ENCODE measurements at places on chromosomes 1 and 21. TPM values are rescaled to one million over a fixed set of nuclear protein-coding genes. Genes with fewer than 3 reads are reported as not detected.

CLCA2 gene
- 0.77 TPM for total RNA-seq

DNA sequence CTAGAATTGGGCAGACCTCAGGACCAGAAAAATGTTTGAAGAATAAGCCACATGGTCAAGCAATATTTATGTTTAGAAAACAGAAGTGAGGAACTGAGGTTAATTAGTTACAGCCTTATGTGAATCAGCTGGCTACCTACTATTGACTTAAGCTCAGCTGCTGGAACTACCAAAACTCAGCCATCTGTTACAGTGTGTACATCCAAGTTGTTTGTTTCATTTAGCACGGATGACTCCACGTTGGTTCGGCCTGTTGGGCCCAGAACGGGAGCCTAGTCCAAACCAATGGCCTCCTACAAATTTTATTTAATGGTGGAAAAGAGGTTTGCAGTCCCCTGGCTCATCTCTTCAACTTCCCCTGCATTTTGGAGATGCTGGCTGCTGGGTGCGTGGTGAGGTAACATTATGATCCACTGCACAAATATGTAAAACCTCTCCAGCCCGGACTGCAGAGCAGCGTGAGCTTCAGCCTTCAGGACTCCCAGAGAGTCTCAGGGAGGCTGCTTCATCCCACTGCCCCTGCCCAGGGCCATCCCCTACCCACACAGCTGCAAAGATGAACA is 143.4 kb downstream of the ZZZ3 start:
- H3K4me1 ChIP-seq: peaks cover 42% of the 10 kb centered on the region
- H3K4me3 ChIP-seq: peak overlapping the region; percentile 19
- no peaks in the 10 kb centered on the region for H3K27me3 ChIP-seq
- peak; percentile 90 for DNase-seq

CGN gene
- 8.8 TPM for total RNA-seq

DNA sequence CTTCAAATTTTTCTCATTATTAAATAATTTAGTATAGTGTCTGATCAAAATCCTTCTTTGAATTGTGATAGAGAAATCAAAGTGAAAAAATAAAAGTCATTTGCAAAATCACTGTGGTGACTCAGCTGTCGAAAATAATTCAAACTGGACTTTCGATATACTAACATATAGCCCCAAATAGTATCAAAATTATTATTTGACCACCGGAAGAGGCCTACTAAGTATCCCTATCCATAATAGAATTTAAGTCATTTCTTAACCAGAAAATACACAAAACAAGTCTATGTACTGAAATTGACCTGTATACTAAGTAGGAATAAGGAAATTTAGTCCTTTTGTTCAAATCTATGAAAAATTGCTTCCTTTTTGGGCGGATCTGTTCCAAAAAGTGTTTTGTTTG is 180.7 kb downstream of the MRPL39 start:
- no peaks in the 10 kb centered on the region for H3K4me1 ChIP-seq
- H3K36me3 ChIP-seq: no peaks in the 10 kb centered on the region
- no peak overlapping the region for H3K4me3 ChIP-seq
- H3K27me3 ChIP-seq: no peaks in the 10 kb centered on the region
- DNase-seq: no peak
- no peak overlapping the region for H3K27ac ChIP-seq

- no peak overlapping the region for H3K27ac ChIP-seq
- no peaks in the 10 kb centered on the region for H3K4me1 ChIP-seq
- no peaks in the 10 kb centered on the region for H3K27me3 ChIP-seq
Observed at GRCh38 chr21:31847761-31848160, 25.1 kb upstream of the HUNK start.

DNA sequence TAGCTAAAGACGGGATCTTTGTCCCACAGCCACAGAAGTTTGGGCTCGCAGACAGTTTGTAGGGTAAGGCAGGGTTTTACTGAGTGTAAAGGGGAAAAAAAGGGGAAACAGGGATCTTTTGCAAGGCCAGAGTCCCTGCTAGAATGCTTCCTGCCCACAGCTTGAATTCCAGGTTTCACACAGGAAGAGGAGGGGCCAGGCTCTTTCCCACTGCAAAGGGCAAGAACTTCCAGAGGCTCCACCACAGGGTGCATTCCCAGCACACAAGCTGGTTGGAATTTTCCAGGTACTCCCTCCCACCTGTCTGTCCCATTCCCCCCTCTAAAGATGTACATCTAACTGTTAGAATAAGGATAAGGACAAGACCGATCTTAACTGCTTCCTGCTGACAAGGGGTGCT is 1126.9 kb downstream of the KCNT2 start:
- H3K27ac ChIP-seq: no peak overlapping the region
- H3K4me3 ChIP-seq: no peak overlapping the region
- H3K4me1 ChIP-seq: no peaks in the 10 kb centered on the region
- no peaks in the 10 kb centered on the region for H3K36me3 ChIP-seq
- no peak for DNase-seq

- no peaks in the 10 kb centered on the region for H3K4me1 ChIP-seq
- no peak for DNase-seq
- H3K27ac ChIP-seq: no peak overlapping the region
- H3K36me3 ChIP-seq: no peaks in the 10 kb centered on the region
- H3K27me3 ChIP-seq: peaks cover 18% of the 10 kb centered on the region
- no peak overlapping the region for H3K4me3 ChIP-seq
Observed at GRCh38 chr1:94351481-94351880, 66.7 kb upstream of the ABCD3 start.

- H3K4me1 ChIP-seq: peaks cover 45% of the 10 kb centered on the region
- peak overlapping the region; percentile 92 for H3K27ac ChIP-seq
- peak; percentile 96 for DNase-seq
Observed at GRCh38 chr1:183272390-183272848, 86.4 kb downstream of the LAMC2 start.

AQP10 gene
- total RNA-seq: not detected

DNA sequence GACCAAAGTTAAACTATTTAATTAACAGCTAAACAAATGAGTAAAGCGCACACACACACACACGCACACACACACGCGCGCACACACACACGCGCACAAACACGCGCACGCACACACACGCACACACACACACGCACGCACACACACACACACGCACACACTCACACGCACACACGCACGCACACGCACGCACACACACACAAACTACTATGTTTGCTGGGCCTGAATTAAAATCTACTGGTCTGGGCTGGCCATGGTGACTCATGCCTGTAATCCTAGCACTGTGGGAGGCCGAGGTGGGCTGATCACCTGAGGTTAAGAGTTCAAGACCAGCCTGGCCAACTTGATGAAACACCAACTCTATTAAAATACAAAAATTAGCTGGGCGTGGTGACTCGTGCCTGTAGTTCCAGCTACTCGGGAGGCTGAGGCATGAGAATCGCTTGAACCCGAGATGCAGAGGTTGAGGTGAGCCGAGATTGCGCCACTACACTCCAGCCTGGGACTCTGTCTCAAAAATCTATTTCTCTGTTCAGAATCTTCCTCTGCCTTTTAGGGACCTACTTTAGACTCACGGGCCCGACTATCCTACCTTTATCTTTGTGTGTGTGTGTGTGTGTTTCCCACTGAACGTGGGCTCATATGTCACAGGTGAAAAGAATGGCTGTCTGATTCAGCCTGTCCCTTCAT is 37.5 kb upstream of the DNAJC11 start:
- no peaks in the 10 kb centered on the region for H3K36me3 ChIP-seq
- DNase-seq: no peak
- H3K4me1 ChIP-seq: peaks cover 13% of the 10 kb centered on the region
- H3K27me3 ChIP-seq: no peaks in the 10 kb centered on the region
- no peak overlapping the region for H3K4me3 ChIP-seq
- H3K27ac ChIP-seq: no peak overlapping the region

EDARADD gene
- 2.2 TPM for total RNA-seq

ARHGAP30 gene
- total RNA-seq: 0.25 TPM

- no peaks in the 10 kb centered on the region for H3K36me3 ChIP-seq
- peak; percentile 66 for DNase-seq
- H3K4me1 ChIP-seq: peaks cover 46% of the 10 kb centered on the region
- H3K4me3 ChIP-seq: no peak overlapping the region
Observed at GRCh38 chr1:234529950-234530237, 50.9 kb upstream of the TARBP1 start.

All from astrocyte (in vitro differentiated cells and primary cell).